Bronchial epithelial cell (primary cell): ENCODE measurements at places on chromosomes 3 and 15.

GRCh38 chr3:71104556-71104955 lies 479.0 kb downstream of the FOXP1 start:
- DNase-seq = no peak

DNA sequence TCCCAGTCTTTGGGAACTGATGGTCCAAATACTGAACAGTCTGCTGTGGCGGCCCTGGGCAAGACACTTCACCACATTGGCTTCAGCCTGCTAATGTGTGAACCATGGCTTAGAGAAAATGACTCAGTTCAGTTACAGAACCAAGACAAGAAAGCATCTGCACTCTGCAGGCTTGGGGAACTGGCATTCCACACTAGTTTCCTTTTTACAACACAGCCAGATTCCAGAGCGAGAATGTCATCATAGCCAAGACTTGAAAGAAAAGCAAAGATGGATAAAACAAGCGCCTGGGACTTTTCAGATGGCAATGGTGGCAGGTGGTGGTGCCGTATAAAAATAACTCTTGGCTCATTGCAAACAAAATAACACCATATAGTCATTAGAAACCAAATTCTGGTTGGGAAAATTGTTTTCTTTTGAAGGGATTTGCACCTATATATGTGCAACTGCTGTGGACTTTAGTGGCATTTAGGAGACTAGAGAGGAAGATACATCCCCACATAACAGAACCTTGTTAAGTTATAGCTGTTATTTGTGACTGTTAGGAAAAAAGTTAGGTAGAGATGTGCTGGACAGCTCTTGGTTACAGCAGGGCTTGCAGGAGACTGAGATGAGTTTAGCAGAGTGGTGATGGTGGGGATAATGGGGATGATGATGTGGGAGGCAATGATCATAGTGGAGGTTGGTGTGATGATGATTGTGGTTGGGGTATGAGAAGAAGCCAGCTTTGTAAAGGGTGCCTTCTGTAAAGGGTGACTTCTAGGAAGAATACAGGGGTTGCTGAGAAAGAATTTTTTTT lies 273.6 kb downstream of the THRB start:
- peak; percentile 96 for DNase-seq

- no peak for DNase-seq
These were observed 81.9 kb upstream of the TOPAZ1 start for GRCh38 chr3:44159696-44160300.

DNA sequence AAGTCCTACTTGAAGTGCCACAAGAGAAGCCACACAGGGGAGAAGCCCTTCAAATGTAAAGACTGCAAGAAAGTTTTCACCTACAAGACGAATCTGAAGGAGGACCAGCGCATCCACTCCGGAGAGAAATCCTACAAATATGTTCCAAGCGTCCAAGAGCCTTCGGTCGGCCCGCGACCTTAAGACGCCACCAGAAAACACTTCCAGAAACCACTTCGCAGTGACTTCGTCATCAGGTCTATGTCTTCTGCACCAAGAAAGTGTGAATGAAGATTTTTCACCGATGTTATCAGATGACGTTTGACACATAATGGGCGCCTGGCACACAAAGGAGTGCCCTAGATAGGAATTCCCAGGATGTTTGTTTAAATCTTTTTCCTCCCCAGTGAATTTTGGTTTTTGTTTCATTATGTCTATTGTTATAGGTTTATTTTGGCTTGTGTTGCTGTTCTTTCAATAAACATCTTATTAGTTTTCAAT lies 24.1 kb upstream of the ARPIN start:
- DNase-seq = no peak

DNA sequence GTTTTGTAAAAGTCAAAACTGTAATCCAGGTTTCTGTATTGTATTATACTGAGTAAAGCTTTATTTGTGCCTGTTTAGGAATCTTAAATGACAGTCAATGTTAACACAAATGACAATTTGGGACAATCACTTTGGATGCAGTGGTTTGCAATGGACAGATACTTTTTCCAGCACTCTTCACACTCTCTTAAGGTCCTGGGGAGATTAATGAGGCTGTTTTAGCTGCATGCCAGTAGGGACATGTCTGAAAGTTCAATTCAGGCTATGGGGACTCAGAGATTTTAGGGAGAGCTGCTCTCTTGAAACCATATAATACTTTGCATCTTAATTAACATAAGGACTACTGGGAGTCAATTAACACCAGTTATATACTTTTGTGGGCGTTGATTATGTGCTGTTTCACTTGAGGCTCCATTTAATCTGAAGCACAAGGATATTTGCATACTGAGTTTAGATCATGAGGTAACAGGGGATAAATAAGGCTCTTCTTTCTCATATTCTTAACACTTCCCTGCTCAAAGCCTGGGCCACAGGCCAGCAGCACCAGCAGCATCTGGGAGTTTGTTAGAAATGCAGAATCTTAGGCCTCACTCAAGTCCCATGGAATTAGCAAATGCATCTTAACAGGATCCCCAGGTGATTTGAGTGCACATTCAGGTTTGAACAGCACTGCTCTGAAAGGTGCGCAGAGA lies 972.8 kb downstream of the PLOD2 start:
- DNase-seq = no peak

- peak; percentile 45 for DNase-seq
These were observed 26.1 kb downstream of the RPL39L start for GRCh38 chr3:187112934-187113793.
